GM19239 (cell line): ENCODE measurements at places on chromosomes 16 and 17.

DNA sequence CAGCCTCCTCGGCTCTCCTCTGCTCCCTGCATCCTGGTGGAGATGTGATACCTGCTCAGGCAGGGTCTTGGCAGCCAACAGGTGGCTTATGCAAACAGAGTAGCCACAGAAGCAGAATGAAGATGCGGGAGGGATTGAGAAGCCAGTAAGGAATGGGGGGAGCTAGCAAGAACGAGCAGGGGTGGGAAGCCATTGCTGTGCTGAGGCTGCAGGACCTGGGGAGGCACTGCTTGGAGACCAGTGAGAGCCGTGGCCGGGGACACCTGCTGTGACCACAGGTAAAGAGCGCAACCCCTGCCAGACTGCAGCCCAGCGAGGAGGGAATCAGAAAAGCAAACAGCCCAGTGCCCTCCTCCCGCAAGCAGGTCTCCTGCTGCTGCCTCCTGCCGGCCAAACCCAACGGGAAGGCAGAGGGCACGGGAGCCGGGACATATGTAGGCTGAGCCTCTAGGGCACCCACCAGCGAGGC, 14.7 kb downstream of the AIPL1 start:
- DNase-seq: no peak

DNA sequence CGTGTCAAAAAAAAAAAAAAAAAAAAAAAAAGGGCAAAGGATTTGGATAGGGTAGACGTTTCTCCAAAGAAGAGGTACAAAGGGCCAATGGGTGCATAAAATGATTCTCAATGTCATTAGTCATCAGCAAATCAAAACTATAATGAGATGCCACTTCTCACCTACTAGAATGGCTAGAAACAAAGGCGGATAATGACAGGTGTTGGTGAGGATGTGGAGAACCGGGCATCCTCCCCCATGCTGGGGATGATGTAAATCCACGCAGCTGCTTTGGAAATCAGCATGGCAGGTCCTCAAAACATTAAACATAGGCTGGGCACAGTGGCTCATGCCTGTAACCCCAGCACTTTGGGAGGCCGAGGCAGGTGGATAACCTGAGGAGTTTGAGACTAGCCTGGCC, 9.4 kb downstream of the ITGAX start:
- no peak for DNase-seq

- DNase-seq: no peak
These were observed 54.6 kb downstream of the PRKCA start for GRCh38 chr17:66357037-66357436.

GRCh38 chr16:2663553-2664546, 18.5 kb upstream of the KCTD5 start:
- DNase-seq: no peak

GRCh38 chr17:38719943-38720641, 10.0 kb upstream of the CISD3 start:
- no peak for DNase-seq

GRCh38 chr17:65820811-65821210, 259.4 kb upstream of the AXIN2 start:
- no peak for DNase-seq

DNA sequence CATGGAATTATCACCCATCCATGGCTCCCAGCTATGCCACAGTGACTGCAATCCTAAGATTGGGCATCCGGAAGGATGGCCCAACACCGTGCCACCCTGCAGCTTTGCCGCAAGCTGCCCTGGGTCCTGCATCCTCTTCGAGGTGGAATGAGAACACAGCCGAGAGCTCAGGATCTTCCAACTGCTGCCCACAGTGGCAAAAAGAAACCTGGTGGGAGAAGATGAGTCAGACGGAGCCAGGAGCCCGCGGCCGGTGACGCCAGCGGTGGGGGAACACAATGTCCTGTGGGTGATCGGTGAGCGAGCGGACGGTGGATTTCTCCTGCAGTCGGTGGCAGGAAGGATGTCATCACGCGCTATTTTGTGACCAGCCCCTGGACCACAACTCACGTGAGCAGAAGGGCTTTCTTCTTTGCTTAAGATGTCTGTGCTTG, 20.1 kb downstream of the CD7 start:
- DNase-seq: no peak

DNA sequence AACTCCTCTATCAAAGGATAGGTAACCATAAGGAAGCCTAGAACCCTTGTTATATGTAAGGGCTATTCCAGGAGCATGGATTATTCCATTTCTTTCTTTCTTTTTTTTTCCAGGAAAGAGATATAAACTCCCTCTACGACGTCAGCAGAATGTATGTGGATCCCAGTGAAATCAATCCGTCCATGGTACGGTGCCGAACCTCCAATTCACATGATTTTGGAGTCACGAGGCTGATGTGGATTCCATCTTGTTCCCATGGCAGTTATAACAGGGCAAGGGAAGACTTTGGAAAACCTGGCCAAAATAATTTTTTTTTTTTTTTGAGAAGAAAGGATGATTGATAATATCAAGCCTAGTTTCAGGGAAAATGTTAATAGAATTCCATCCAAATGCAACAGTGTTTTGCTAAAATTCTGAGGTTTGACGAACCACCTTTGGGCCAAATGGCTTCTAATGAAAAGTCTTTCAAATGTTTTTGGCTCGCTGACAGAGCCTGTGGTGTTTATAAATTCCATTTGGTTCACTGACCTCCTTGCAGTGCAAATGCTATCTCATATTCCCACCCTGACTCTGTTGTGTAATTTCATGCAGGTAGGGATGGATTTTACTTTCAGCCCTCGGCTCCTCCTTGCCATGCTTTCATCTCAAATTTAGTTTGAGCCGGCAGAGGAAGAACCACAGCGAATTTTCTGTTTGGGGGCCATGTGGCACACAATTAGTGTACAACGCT, 90.0 kb downstream of the SDR42E1 start:
- DNase-seq: no peak

- no peak for DNase-seq
These were observed 2.4 kb downstream of the YPEL2 start for GRCh38 chr17:59333836-59334235.

GRCh38 chr17:81563861-81564586, 11.9 kb upstream of the FAAP100 start:
- DNase-seq: no peak

GRCh38 chr16:72380283-72380682, 208.3 kb upstream of the PMFBP1 start:
- DNase-seq: no peak

DNA sequence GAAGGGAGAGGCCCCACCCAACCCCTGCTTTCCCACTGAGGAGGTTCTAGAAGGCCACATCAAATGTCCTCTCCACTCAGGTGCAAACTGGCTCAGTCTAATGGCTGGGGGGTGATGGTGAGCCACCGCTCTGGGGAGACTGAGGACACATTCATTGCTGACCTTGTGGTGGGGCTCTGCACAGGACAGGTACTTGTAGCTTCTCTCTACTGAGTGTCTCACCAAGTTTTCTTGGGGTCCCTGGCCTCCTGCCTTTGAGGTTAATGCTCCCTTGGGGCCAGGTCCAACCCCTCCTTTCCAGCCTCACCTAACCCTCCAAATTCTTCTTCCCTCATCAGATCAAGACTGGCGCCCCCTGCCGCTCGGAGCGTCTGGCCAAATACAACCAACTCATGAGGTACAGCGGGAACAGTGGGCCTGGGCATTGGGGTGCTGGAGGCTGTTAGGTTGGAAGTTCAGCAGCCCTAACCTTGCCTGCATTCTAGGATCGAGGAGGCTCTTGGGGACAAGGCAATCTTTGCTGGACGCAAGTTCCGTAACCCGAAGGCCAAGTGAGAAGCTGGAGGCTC, 5.7 kb downstream of the ENO3 start:
- no peak for DNase-seq

GRCh38 chr16:52099382-52099781, 447.6 kb downstream of the TOX3 start:
- no peak for DNase-seq

- DNase-seq: no peak
These were observed 15.0 kb downstream of the ZNF213 start for GRCh38 chr16:3149630-3150345.

DNA sequence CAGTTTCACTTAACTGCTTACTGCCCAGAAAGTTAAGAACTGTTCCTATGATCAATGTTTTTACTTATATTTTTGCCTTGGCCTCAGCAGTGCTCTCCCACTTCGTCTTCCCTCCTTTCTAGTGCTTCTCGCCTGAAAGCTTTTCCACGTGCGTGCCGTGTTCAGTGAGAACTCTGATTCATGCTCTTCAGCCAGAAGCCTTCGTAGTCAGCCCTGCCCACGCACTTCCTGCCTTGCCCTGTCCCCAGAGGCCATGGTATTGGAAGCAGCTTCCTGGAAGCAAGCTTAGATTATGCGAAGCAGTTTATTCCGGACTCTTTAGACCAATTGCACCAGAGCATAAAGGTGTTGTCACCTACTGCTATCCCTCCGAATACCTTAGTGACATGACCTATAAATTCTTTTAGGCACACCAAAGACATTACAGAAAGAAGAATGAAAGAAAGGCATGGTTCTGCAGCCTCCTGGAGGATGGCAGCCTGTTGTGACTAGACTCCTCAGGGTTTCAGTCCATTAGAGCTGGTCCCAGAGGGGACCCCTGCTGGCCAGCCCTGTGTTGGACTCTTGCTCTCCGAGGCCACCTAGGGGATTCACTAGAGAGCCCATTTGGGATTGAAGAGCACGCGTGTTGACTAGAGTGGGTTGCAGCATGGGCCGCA, 105.2 kb downstream of the RPTOR start:
- DNase-seq: no peak

DNA sequence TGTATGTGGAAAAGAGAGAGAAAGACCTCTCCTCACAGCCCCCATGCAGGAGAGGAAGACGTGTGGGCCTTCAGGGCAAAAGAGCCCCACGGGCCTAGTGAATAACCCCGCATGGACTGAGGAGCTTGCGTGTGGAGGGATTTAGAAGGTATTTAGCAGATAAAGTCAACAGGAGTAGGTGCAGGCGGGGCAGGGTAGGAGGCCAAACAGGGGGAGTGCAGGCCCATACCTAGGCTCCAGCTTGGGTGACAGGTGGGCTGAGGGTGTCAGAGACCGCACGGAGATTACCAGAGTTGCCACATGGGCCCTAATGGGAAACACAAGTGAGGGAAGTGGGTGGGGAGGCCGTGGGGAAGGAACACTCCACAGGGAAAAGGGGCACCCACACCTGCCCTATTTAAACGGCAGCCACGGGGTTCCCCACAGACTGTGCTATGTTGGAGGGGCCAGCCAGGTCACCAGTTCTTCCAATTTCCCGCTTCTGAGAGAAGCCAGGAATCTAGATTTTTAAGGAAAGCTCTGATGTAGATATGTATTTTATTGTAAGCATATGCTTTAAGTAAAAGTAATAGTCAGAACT, 8.2 kb upstream of the CNGB1 start:
- no peak for DNase-seq

DNA sequence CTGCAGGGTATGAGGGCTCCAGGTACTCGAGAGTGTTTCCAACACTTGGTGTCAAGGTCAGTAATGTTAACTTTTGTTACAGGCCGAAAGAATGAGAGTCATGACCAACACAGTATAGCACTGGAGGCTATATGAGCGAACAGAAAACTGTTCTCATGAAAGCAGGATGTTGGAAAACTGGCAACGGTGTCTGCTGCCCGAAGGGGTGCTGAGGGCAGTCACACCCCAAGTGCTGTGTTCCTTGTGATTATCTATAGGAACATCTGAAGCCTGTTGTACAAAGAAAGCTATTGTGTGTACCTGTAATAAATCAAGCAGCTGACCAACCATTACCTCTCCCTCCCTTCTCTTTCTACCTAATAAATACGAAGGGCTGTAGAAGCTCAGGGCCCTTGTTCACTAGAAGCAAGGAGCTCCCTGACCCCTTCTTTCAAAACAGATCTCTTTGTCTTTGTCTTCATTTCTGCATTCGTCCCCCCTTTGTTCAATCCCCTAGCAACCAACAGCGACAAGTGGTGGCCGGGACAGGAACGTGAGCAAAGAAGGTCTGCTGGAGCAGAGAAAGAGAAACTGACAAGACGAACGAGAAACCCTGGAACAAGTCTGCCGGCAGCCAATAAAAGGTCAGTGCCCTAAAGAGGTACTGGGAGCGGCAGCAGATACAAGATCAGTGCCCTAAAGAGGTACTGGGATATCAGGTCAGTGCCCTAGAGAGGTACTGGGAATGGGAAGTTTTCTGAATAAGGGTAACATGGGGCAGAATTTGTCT, 7.6 kb downstream of the CD300LD start:
- no peak for DNase-seq
